ENCODE measurements at places on chromosomes 1 and 21. TPM values are rescaled to one million over a fixed set of nuclear protein-coding genes. Genes with fewer than 3 reads are reported as not detected.
A peak's percentile ranks its signal among the peaks of the same experiment; 100 is the strongest.

- DNase-seq = no peak
These were observed 108.9 kb downstream of the LBR start for GRCh38 chr1:225318706-225319575.

DNA sequence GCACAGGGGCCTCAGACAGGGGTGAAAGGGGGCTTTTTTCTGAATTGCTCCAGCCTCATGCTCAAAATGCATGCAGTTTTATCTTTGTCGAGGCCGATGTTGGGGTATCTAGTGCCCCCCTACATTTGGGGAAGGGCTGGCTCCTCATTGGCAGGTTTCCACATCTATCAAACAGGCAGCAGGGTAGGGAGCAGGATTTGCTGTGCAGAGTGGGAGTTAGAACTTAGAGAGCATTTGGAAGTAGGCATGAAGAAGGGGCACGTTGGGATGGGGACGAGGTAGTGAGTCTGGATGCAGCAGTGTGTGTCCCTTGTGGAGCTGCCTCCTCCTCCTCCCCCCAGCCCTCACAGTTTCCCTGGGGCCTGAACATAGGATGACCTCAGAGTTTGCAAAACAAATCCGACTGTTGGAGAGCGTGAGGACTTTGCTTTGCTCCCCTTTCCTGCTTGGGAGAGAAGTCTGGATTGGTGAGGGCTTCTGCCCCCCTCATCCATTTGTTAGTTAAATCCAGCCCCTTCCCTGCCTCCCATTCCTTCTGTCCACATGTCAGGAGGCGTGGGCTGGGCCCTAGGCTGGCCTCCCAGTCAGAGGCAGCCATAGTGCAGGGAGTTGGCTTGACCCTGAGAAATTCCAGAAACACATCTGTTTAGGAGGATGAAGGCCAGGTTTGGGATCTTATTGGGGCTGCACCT lies 36.9 kb upstream of the GPR37L1 start:
- peak; percentile 51 for DNase-seq

Gene ROR1
- total RNA-seq = 2.5 TPM

- DNase-seq = no peak
These were observed 100.4 kb downstream of the AJAP1 start for GRCh38 chr1:4754816-4755215.

GRCh38 chr21:35504277-35504676 lies 455.2 kb upstream of the RUNX1 start:
- no peak for DNase-seq
